ENCODE measurements at places on chromosomes 4 and X.

- no peaks in the 10 kb centered on the region for H3K27me3 ChIP-seq
- peaks cover 10% of the 10 kb centered on the region for H3K36me3 ChIP-seq
- H3K27ac ChIP-seq, result no peak overlapping the region
Measured at GRCh38 chr4:184664445-184665210, 15.1 kb downstream of the PRIMPOL start.

DNA sequence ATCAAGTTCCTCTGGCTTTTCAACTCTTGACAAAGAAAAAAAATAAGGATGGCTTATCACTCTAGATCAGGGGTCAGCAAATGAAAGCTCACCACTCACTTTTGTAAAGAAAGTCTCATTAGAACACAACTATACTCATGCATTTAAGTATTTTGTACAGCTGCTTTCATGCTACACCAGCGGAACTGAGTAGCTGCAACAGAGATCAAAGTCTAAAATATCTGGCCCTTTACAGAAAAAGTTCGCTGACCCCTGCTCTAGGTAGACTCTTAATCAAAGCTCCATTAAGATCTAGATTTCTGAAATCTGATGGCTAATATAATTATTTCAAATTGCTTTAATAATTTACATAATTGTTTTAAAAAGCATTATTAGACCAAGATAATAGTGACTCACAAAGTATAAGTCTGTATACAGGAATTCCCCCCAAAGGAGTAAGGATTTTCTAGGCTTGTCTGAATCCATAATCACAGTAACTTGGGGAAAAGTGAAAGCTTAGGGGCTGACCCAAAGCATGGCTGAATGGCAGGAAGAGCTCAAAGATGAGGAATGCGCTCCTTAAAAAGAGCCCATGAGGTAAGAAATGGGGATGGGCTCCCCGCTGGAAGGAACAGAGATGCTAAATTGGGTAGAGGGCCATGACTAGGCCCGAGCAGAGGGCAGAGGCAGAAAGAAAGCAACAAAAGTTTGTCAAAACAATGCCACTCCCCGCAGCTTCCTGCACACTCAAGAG is 140.3 kb downstream of the SH3KBP1 start:
- H3K27me3 ChIP-seq, result no peaks in the 10 kb centered on the region
- peaks cover 47% of the 10 kb centered on the region for H3K4me1 ChIP-seq
- peak overlapping the region; percentile 63 for H3K27ac ChIP-seq
- DNase-seq, result no peak
- H3K36me3 ChIP-seq, result peaks cover 28% of the 10 kb centered on the region

DNA sequence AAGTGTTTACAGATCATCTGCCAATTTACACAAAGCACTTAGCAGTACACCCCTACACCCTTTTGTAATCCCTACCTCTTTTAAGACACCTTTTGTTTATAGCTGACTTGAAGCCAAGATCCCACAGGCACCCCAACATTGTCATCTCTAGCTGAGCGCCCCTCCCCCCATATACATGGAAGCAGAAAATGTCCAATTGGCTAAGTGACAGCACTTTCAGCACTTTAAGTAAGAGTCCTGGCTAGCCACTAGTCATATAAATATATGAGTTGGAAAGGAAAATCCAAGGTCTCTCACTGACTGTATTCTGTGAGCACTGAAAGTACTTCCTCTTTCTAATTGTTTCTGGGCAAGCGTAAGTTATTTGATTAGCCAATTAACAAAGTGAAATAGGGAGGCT is 108.2 kb downstream of the NSUN7 start:
- H3K27ac ChIP-seq, result no peak overlapping the region

DNA sequence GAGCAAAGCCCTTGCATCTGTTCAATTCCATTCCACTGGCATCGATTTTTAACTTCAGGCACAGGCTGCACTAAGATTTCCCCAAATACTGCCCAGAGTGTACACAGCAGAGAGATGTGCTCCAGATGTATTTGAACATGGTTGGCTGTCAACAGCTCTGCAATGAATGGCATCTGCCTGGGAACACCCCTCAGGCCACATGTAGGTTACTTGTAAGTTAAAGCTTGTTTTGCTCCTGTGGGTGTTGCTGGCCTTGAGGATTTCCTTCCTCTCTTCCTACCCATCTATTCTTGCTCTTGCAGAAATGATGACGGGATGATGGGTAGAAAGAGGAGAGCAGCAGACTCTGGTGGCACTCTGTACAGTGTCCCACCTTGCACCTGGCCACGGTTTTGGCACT is 69.3 kb upstream of the HELT start:
- no peak for DNase-seq
- no peaks in the 10 kb centered on the region for H3K36me3 ChIP-seq
- no peak overlapping the region for H3K4me3 ChIP-seq
- H3K4me1 ChIP-seq, result no peaks in the 10 kb centered on the region
- peaks cover 2% of the 10 kb centered on the region for H3K27me3 ChIP-seq

- H3K4me1 ChIP-seq, result peaks cover 7% of the 10 kb centered on the region
- H3K27me3 ChIP-seq, result no peaks in the 10 kb centered on the region
- no peak overlapping the region for H3K4me3 ChIP-seq
- no peak for DNase-seq
- H3K27ac ChIP-seq, result no peak overlapping the region
Measured at GRCh38 chr4:8301851-8302730, 32.5 kb downstream of the HTRA3 start.

- no peak for DNase-seq
- no peaks in the 10 kb centered on the region for H3K36me3 ChIP-seq
- H3K27ac ChIP-seq, result no peak overlapping the region
- no peak overlapping the region for H3K4me3 ChIP-seq
Measured at GRCh38 chr4:80340036-80340435, 4.5 kb downstream of the CFAP299 start.

DNA sequence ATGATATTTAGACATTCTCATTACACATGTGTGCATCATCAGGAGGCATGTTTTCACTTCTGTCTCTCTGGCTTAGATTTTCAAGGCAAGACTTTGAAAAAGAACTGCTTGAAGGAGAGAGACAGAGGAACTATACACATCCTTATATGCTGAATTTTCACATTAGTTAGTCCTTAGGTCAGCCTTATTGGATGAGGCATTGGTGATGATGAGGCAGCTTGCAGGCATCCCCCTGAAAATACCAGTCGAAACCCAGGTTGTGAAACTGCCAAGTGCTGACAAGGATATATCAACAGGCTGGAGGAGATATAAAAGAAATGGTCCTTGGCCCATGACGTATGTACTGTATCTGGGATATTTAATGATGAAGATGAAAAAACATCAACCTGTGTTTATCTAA is 297.2 kb upstream of the AADAT start:
- no peaks in the 10 kb centered on the region for H3K4me1 ChIP-seq
- H3K4me3 ChIP-seq, result no peak overlapping the region
- no peaks in the 10 kb centered on the region for H3K27me3 ChIP-seq
- no peak for DNase-seq
- no peak overlapping the region for H3K27ac ChIP-seq

DNA sequence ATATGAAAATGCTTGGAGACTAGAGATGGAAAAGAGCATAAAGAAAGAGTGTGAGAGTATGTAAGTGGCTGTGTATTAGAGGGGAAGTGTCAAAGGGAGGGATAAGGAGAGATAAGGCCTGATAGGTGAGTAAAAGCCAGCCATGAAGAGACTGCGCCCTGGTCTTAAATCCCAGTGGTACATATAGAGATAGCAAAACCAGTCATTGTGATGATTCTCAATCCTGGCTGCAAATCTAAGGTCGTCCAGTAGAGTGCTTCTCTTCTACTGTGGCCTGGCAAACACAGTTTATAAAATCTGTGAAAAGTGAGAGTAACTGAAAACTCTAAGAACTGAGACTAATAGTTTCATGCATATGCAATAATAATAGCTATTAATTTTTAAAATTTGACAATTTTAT is 86.9 kb downstream of the MAB21L2 start:
- H3K4me1 ChIP-seq, result no peaks in the 10 kb centered on the region
- H3K36me3 ChIP-seq, result no peaks in the 10 kb centered on the region
- no peak overlapping the region for H3K4me3 ChIP-seq
- H3K27me3 ChIP-seq, result no peaks in the 10 kb centered on the region
- DNase-seq, result no peak
- H3K27ac ChIP-seq, result no peak overlapping the region

Data from CD14-positive monocyte (primary cell).